ENCODE measurements at places on chromosomes 5 and 9.

- no peak overlapping the region for H3K4me3 ChIP-seq
- H3K27me3 ChIP-seq, result peaks cover 66% of the 10 kb centered on the region
- H3K36me3 ChIP-seq, result no peaks in the 10 kb centered on the region
- no peak for DNase-seq
- peaks cover 26% of the 10 kb centered on the region for H3K4me1 ChIP-seq
Measured at GRCh38 chr5:150579462-150580400, 60.7 kb upstream of the SYNPO start.

DNA sequence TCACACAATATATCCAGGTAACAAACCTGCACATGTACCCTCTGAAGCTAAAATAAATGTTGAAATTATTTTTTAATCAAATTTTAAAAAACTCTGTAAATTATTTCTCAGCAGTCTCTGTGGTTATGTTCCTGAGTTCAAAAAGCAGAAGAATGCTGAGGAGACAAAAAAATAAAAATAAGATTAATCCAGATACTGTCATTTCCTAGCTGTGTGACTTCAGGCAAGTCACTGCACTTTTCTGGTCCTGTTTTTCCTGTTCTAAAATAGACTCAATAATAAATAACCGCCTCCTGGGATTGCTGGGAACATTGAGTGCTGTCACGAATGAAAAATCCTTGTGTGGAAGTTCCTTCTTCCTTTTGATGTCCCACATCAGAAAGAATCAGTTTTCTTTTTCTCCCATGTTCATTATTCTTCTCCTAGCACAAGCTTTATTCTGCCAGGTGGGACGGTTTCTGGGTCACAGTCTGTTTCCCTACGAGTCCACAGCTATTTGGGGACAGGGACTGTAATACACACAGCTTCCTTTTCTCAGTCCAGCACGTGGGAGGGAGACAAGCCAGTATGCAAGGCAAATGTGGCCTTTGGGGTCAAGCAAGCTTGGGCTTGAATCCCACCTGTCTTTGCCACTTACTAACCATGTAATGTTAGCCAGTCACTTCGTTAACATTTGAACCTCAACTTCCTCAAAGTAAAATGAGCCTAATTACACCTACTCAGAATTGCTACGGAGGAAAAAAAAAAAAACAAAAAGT is 156.9 kb downstream of the TRIM32 start:
- peaks cover 16% of the 10 kb centered on the region for H3K27me3 ChIP-seq
- H3K27ac ChIP-seq, result no peak overlapping the region
- no peak overlapping the region for H3K4me3 ChIP-seq
- H3K36me3 ChIP-seq, result no peaks in the 10 kb centered on the region

DNA sequence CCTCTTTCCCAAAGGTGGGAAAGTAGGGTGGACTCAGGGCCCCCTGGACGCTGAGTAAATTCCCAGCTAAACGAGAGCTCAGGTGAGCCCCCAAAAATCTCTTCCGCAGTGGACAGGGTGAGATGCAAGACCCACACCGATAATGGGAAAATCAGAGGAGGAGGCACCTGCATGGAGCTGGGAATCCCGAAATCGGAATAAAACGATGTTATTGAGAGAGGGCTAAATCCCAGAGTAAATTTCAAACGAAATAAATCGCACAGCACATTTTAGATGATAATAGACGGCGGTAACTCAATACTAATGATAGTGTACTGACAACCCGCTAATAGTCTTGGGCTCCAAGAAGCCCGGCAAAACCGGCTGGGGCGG is 3.0 kb upstream of the BARHL1 start:
- H3K4me1 ChIP-seq, result peaks cover 9% of the 10 kb centered on the region
- H3K27ac ChIP-seq, result no peak overlapping the region
- DNase-seq, result no peak

DNA sequence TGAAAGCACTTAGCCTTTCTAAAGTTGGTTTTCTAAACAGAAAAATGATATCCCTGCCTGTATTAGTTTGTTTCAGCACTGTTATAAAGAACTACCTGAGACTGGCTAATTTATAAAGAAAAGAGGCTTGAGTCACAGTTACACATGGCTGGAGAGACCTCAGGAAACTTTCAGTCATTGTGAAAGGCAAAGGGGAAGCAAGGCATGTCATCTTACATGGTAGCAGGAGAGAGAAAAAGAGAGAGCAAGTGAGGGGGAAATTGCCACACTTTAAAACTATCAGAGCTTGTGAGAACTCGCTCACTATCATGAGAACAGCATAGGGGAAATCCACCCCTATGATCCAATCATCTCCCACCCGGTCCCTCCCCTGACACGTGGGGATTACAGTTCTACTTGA is 64.9 kb downstream of the FAM170A start:
- H3K27ac ChIP-seq, result no peak overlapping the region
- H3K4me1 ChIP-seq, result no peaks in the 10 kb centered on the region
- no peak overlapping the region for H3K4me3 ChIP-seq
- no peaks in the 10 kb centered on the region for H3K36me3 ChIP-seq

GRCh38 chr5:5475975-5476374 is 53.5 kb downstream of the ICE1 start:
- no peaks in the 10 kb centered on the region for H3K27me3 ChIP-seq
- H3K36me3 ChIP-seq, result peaks cover 11% of the 10 kb centered on the region

- no peak overlapping the region for H3K4me3 ChIP-seq
- DNase-seq, result peak; percentile 95
- peaks cover 1% of the 10 kb centered on the region for H3K4me1 ChIP-seq
- no peaks in the 10 kb centered on the region for H3K36me3 ChIP-seq
- no peaks in the 10 kb centered on the region for H3K27me3 ChIP-seq
- peak overlapping the region; percentile 39 for H3K27ac ChIP-seq
Measured at GRCh38 chr5:91848453-91848852, 465.3 kb upstream of the ARRDC3 start.

- no peak overlapping the region for H3K27ac ChIP-seq
- peak; percentile 19 for DNase-seq
- no peaks in the 10 kb centered on the region for H3K4me1 ChIP-seq
Measured at GRCh38 chr9:29701559-29701958, 2128.3 kb upstream of the C9orf72 start.

GRCh38 chr9:72149231-72149975 is at the start of gene GDA:
Gene GDA, plus strand, starts transcription at chr9:72149440. Its CDS starts 120 bp downstream, at chr9:72149560.
- DNase-seq, result no peak
- H3K27ac ChIP-seq, result no peak within 1 kb of the TSS
- H3K36me3 ChIP-seq, result no peaks in the 10 kb centered on the region
- peaks cover 29% of the 10 kb centered on the region for H3K27me3 ChIP-seq
- peaks cover 5% of the 10 kb centered on the region for H3K4me1 ChIP-seq
- no peak within 1 kb of the TSS for H3K4me3 ChIP-seq

DNA sequence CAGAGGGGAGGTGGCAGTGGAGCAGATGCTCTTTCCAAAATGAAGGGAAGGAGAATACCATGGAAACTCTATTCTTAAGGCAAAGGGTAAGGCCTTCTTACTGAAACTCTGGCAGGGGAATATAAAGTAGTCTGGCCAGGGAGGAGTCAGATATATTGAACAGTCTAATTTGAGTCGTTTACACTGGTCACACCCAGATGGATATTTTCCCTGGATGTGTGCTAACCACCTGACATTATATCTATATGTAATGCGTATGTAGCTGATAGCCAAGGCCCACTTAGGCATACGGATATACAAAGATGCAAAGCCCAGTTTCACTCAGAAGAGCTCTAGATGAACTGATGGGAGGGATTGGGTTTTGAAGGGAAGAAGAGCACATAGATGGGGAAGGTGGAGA is 7.0 kb downstream of the TDRD7 start:
- no peaks in the 10 kb centered on the region for H3K36me3 ChIP-seq
- no peak overlapping the region for H3K27ac ChIP-seq
- no peaks in the 10 kb centered on the region for H3K4me1 ChIP-seq
- no peak for DNase-seq
- H3K27me3 ChIP-seq, result no peaks in the 10 kb centered on the region

DNA sequence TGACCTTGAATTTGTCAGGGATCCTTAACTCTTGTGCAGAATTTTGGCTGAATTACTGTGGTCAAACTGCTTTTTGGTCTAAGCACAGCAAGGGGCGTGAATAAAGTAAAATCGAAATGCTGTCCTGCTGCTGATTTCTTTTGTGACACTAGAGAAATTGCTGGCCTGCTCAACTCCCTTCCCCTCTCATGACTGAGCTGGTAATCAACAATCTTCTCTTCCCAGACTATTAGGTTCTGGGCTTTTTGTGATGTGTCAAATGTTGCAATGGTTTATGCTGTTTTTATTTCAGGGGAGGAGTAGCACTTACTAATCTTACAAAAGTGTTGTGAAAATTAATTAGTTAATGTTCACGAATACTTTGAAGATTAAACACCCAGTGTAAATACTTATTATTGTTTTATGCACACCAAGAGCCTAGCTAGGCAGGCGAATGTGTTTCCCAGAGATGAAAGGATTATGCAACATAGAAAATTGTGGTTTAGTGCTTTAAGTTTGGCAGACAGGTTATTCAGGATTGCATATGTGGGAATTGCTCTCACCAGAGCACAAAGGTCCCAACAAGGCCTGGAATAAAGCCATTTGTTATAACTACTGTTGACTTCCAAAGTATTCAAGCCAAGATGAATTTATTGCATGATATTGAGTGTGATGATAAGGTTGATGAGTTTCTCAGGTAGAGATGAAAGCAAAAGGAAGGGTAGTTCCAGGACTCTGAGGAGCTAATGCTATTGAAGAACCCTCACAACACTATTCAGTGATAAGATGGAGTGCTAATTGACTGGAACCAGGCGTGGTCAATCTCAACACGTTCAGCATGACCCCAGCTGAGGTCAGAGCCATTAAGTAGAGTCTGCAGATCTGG is 280.7 kb upstream of the ZNF608 start:
- H3K4me1 ChIP-seq, result no peaks in the 10 kb centered on the region
- H3K27ac ChIP-seq, result no peak overlapping the region
- H3K4me3 ChIP-seq, result no peak overlapping the region
- no peaks in the 10 kb centered on the region for H3K36me3 ChIP-seq
- peak; percentile 16 for DNase-seq

- no peaks in the 10 kb centered on the region for H3K4me1 ChIP-seq
- no peaks in the 10 kb centered on the region for H3K27me3 ChIP-seq
- no peaks in the 10 kb centered on the region for H3K36me3 ChIP-seq
Measured at GRCh38 chr9:21569721-21570120, 87.6 kb upstream of the IFNE start.

DNA sequence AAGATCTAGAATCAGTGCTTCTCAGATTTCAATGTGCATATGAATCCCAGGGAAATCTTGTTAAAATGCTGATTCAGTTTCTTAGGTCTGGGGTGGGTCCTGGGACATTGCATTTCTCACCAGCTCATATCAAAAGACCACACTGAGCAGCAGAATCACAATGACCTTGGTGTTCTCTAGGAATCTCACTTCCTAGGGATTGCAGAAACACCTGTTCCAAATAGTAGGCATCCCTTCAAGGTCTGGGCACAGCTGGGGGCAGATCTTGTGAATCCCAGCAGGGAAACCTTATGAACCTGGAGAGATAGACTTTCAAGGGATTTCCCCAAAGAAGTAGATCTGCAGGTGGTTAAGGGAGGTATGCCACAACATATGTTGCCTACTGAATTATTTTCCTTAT is 8.9 kb upstream of the GARNL3 start:
- no peaks in the 10 kb centered on the region for H3K27me3 ChIP-seq
- no peak for DNase-seq
- no peaks in the 10 kb centered on the region for H3K36me3 ChIP-seq
- no peak overlapping the region for H3K27ac ChIP-seq
- no peak overlapping the region for H3K4me3 ChIP-seq

GRCh38 chr9:125634040-125634717 is 72.8 kb downstream of the MAPKAP1 start:
- H3K4me1 ChIP-seq, result peaks cover 5% of the 10 kb centered on the region
- no peak overlapping the region for H3K27ac ChIP-seq
- peak; percentile 32 for DNase-seq
- no peak overlapping the region for H3K4me3 ChIP-seq
- no peaks in the 10 kb centered on the region for H3K27me3 ChIP-seq
- H3K36me3 ChIP-seq, result no peaks in the 10 kb centered on the region

GRCh38 chr5:134037160-134037559 is 32.4 kb upstream of the VDAC1 start:
- H3K4me1 ChIP-seq, result no peaks in the 10 kb centered on the region
- no peak overlapping the region for H3K4me3 ChIP-seq
- DNase-seq, result no peak
- no peaks in the 10 kb centered on the region for H3K27me3 ChIP-seq
- H3K36me3 ChIP-seq, result no peaks in the 10 kb centered on the region

- no peak overlapping the region for H3K4me3 ChIP-seq
- peaks cover 11% of the 10 kb centered on the region for H3K4me1 ChIP-seq
- H3K27ac ChIP-seq, result peak overlapping the region; percentile 11
Measured at GRCh38 chr5:34005211-34005610, 2.6 kb downstream of the AMACR start.

DNA sequence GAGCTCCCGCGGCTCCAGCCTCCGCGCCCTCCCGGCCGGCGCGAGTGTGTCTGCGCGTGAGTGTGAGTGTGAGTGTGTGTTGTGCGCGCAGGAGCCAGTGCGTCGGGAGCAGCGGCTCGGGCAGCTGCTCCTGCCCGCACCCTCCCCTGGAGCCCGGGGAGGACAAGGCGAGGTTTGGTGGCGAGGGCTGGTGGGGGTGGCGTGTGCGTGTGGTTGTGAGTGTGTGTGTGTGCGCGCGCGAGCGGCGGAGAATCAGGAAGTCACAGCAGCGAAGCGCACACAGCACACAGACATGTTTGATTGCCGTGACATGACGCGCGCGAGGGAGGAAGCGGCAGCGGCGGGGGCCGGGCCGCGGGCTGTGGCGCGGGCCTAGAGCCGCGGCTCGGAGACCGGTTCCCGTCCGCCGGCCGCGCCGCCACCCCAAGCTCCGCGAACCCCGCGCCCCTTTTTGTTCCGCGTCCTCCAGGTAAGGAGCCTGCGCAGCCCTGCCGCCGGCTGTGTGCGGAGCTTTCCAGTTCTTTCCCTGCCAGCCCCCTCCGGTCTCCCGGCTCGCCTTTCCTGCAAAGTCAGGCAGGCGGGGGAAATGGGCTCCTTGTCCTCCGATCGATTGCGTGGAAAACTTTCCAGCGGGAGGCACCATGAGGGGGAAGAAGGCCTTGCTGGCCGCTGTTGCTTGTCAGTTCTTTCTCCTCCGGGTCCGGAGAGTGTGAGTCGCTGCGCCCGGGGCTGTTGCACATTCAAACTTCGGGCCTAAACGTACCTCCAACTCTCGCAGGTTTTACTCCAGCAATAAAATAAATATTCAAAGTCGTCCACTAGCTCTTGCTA is 2.4 kb downstream of the SMARCA2 start:
- no peaks in the 10 kb centered on the region for H3K27me3 ChIP-seq
- DNase-seq, result peak; percentile 89
- H3K36me3 ChIP-seq, result no peaks in the 10 kb centered on the region
- H3K4me3 ChIP-seq, result peak overlapping the region; percentile 96
- H3K27ac ChIP-seq, result peak overlapping the region; percentile 87

- no peaks in the 10 kb centered on the region for H3K36me3 ChIP-seq
- H3K27ac ChIP-seq, result no peak overlapping the region
- peaks cover 5% of the 10 kb centered on the region for H3K27me3 ChIP-seq
- H3K4me3 ChIP-seq, result no peak overlapping the region
- H3K4me1 ChIP-seq, result peaks cover 2% of the 10 kb centered on the region
- DNase-seq, result peak; percentile 78
Measured at GRCh38 chr5:138068742-138069600, 14.9 kb upstream of the WNT8A start.

Data from mesenchymal stem cell (in vitro differentiated cells and primary cell).